ENCODE measurements at places on chromosomes 13 and 19.

DNA sequence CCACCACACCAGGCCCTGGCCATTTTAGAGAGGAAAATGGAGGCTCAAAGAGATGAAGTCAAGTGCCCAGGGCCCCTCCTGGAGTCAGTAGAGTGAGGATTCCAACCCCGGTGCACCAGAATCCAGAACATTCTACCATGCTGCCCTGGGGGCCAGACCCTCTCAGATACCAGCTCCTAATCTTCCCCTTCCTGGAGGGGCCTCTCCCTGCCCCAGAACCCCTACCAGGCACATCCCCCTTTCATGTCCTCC, 11.1 kb downstream of the CAPN12 start:
- no peak for DNase-seq

- no peak for DNase-seq
Observed at GRCh38 chr19:2331601-2332246, 3.2 kb downstream of the SPPL2B start.

DNA sequence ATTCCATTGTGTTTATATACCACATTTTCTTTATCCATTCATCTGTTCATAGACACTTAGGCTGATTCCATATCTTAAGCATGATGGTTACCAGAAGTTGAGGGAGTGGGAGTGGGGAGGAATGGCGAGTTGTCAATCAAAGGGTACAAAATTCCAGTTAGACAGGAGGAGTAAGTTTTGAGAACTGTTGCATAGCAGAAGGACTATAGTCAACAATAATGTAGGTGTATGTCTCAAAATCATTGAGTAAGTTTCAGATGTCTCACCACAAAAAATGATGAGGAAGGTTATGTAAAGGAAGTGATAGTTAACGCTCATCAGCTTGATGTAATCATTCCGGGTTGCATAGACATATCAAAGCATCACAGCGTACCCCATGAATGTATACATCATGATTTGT, 4.6 kb upstream of the UBL3 start:
- DNase-seq: no peak

DNA sequence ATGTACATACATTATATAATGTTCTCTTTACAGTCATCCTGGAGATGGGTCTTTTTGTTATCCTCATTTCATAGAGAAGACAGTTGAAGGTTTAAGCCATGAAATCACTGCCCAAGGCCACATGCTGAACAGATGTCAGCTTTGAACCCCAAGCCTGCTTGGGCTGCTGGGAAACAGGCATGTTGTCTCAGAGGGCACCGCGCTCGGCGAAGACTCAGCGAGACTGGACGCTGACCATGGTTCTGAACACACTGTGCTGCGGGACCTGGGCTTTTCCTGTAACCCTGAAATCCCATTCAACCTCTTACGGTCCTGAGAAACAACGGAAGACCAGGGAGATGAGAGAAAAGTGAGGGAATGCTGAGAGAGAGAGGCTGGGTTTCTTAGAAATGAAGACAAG, 27.3 kb downstream of the LRFN3 start:
- peak; percentile 78 for DNase-seq

DNA sequence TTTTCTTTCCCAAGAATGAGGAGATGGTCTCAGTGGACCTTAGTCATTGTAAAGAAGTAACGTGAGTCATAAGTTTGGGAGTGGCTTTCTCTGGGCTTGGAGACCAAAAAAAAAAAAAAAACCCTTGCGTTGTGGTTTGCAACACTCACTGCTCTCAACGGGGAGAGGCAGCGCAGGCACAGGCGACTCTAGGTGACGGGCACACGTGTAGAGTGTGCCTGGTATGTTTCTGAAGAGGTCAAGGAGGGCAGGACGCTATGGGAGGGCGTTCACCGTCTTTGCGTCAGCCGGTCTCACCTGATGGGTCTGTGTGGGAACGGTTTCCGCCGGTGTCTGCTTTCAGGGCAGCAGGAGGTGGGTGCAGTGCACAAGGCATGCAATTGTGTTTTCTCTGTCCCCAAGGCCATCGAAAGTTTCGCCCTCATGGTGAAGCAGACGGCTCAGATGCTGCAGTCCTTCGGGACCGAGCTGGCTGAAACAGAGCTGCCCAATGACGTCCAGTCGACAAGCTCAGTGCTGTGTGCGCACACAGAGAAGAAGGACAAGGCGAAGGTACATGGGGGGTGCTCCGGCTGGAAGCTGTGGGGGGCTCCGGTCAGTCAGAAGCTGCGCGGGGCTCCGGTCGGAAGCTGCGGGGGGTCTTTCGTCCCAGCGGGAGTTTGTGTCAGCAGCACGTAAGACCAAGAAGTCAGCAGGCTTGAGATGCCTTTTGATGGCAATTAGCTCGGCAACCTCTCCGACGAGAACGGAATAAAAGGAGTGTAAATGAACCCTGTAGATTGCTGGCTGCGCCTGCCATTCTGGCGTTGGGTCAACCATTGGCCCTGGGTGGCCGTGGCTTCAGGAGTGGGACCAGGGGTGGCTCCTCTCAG, 40.8 kb upstream of the F7 start:
- no peak for DNase-seq

DNA sequence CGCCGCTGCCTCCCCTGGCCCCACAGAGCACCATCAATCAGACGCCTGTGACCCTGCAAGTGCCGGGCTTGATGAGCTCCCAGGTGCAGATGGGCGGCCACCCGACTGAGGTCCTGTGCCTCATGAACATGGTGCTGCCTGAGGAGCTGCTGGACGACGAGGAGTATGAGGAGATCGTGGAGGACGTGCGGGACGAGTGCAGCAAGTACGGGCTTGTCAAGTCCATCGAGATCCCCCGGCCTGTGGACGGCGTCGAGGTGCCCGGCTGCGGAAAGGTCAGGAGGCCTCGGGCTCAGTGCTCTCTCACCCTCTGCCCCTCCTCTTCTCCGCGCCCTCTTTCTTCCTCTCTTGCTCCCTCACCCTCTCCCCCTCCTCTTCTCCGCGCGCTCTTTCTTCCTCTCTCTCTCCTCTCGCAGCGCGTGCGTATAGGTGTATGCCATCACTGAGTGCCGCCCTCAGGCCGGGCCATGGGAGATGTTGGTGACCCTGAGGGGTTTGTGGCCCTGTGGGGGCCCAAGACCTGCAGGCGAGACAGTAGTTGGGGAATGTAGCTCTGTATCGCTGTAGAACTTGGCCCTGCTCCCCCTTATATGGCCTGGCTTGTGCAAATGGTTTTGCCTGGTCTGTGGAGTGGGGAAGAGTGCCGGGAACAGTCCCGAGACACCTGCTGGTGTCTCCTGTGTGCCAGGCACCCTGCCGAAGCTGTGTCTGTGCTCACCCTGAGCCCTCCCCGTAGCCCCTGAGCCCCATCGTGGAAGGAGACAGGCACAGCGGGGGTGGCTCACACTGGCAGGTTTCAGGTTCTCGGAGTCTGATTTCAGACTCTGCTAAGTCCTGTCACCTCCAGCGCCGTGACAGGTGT, 5.4 kb upstream of the EPN1 start:
- no peak for DNase-seq

DNA sequence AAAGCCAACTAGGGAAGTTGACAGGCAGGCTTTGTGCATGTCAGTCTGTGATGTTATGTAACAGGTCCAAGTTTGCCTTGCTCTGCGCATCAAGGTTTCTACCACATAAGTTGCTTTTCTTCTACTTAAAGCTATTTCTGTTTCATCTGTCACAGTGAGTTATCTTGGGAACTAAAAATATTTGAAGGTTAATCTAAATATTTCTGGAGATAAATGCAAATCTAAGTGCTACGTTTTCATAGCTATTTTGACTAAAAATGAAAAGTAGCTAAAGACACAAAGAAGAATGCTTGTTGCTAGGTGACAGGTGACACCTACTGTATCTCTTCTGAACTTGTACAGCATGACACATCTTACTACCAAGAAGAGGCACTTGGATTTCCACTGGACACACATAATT, 135.6 kb downstream of the KLF12 start:
- no peak for DNase-seq

GRCh38 chr13:108944760-108945159, 315.3 kb downstream of the MYO16 start:
- no peak for DNase-seq

DNA sequence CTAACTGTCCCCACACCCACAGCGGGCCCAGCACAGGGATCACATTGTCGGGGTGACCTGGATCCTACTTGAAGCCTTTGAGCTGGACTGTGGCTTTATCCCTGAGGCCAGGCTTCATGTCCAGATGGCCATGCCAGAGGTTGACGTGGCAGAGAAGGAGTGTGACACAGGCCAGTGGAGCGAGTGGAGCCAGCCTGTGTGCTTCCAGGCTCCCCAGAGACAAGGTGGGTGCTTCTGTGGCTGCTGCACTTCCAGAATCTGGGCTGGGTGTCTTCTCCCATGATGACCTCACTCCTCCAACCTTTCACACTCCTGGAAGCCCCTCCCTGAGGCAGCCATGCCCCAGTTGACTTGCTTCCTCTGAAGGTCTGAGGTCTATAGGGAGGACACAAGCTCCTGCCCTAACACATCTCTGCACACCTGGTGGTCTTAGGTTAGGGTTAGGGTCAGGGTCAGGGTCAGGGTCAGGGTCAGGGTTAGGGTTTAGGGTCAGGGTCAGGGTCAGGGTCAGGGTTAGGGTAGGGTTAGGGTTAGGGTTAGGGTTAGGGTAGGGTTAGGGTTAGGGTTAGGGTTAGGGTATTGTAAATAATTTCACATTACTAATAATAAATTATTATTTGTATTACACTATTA, 13.1 kb upstream of the MZF1 start:
- DNase-seq: no peak

DNA sequence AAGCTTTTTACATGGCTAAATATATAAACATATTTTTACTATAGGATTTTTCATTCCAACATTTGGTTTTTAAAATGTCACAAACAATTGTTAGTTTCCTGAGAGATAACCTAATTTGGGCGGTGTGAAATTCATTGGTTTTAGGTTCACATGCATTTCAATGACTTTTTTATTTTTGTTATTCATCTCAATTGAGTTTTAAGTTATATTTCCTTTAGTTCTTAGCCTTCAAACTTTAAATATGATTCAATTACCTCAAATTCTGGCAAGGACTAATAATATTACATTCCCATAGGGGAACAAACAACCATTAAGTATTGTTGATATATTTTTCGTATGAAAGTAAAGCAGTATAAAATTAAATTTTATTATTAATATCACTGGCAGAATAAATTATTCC, 265.3 kb downstream of the SLITRK6 start:
- DNase-seq: no peak

DNA sequence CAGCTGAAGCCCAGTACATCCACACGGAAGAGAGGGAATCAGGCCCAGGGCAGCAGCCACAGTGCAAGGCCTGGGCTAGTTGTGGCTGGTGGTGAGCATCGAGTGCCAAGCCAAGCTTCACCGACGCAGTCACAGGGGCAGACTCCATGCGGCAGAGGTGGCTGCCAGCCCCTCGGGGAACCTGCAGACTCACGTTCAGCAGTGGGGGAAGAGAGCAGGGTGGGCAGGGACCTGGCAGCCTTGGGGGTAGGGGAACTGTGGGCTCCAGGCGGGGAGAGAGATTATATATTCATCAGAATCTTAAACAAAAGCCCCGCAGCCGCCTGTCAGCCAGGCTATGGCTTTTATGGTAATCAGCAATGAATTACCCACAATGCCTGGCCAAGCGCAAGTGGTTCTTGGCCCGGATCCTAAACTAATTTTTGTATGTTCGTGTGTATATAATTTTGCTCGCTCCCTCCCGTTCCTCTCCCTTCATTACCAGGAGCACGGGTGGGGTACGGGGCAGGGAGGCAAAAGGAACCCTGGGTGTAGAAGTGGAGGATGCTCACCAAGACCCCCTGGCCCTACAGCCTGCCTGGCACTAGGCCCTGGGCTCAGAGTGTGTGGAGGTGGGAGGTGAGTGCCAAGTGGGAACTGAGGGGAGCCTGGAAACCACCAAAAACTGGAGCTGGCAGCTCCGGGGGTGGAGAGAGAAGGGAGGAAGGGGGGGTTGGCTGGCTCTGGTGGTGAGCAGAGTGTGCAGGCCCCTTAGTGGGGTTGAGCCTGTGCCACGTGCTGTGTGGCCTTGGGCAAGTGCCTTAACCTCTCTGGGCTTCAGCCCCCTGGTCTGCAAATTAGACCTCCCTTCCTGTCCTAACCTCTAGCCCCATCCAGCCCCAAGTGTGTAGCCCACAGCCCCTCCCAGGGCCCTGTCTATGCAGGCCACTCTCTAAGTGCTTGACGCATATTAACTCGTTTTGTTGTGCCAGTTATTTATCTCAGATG, 31.9 kb downstream of the PTPRS start:
- no peak for DNase-seq

- no peak for DNase-seq
Observed at GRCh38 chr13:98925949-98926348, 51.9 kb downstream of the DOCK9 start.

DNA sequence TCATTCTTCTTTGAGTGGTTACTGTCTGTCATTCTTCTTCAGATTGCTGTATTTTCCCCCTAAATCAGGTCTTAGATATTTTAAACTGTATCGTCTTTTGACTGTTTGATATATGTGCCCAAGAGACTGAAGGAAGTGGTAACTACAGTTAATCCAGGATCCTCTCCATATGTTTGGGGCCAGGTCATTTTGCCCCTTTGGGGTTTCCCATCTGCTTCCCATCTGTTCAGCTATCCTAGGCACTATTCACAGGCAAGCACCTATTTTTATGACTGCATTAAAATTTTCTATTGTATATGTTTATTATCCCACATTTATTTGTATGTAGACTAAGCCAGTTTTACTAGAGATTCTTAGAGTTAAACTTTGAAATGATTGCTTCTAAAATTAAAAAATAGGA, 244.2 kb downstream of the PCCA start:
- no peak for DNase-seq

DNA sequence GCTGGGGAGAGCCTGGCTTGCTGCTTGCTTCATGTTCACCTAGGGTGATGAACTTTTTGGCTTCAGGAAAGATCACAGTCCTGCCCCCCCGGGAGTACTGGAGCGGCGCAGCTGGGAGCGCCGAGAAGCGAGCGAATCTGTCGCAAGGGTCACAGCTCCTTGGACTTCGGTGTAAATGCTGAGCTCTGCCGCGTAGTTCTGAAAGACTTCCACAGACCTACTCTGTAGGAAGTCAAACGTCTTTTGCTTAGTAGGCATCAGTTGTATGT, 2.7 kb downstream of the ING1 start:
- no peak for DNase-seq

DNA sequence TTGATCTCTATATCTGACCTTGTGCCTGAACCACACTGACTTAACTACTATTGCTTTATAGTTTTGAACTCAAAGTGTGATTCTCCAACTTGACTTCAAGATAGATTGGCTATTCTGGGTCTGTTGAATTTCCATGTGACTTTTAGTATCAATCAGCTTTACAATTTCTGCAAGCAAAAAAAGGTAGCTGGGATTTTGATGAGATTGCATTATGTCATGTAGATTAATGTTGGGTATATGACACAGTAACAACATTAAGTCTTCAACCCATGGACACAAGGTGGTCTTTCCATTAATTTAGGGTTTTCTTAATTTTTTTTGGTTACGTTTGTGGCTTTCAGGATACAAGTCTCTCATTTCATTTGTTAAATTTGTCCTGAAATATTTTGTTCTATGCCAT, 28.2 kb downstream of the NLRP5 start:
- no peak for DNase-seq

- peak; percentile 14 for DNase-seq
Observed at GRCh38 chr13:67726979-67727378, 496.8 kb upstream of the PCDH9 start.

Data from WTC11 (cell line).